ENCODE measurements at places on chromosomes 7 and 10.

DNA sequence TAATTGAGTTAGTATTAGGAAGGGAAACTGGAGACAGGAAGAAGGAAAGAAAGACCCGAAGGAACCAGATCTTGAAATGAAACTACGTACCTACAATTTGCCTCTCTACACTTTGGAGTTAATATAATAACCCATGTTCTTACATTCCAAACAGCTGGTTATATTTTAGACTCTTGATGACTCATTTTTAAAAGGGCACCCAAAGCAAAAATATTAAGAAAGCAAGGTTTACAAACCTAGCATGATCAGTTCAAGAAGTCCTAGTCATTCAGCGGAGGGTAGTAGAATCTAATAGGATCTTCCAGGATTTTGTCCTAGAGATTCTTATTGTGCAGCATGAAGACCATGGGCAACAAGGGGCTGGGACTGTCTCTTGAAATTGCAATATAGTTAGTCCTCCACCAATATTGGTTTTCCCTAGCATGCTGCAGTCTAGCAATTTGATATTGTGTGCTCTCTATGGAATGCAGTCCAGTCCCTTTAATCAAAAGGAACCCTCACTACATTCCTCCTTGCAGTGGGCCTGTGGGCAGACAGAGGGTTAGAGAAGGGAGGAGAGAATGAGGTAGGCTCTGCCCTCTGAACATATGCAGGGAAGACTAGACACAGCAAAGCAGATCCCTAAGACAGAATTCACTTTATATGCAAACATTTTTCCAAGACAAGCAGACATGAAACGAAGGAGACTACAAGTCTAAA, 230.3 kb downstream of the INHBA start:
- DNase-seq = no peak

DNA sequence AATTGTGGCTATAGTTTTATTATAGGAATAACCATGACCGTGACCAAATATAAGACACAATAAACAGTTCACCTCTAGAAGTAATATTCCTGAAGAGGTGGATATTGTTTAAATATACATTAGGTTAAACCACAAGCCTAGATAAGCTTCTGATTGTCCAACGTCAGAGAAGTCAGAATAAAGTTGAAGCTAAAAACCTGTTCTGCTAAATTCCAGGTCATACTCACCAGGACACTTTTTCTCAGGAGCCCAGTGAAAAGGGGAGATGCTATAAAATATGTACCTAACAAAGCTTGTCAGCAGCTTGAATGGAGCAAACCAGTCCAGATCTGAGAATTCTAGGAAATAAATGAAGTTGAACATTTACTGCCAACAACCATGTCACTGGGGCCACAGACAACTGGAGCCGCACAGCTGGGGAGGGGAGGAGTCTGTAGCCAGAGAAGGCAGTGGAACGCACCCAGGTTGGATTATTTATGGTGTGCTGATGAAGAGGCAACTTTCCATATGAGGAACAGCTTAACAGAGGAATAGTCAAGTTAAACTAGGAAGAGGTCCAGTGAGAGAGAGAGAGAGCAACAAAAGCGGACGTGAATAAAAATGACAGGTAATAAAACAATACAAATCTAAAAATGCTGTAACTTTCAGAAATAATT, 191.1 kb downstream of the ZNF438 start:
- DNase-seq = no peak

DNA sequence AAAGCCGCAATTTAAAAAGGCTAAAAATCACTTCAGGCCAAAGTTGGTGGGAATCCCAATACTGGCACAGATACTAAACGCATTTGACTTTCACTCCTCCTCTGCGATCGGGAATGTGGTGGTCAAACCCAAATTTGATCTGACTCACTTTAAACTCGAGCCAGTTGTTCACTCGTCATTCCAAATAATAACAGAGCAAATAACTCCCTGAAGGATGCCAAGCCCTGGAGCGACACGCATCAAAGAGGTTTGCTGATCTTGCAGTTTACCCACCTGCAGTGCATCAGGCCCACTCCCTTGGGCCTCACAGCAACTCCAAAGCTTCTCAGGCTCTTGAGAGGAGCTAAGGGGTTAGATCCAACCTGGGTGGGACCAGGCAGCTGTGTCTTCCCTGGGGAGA, 12.2 kb downstream of the PTN start:
- DNase-seq = no peak

GRCh38 chr7:24808518-24808917, 51.3 kb upstream of the GSDME start:
- DNase-seq = no peak

GRCh38 chr7:20383351-20383750, 52.7 kb downstream of the ITGB8 start:
- DNase-seq = no peak

DNA sequence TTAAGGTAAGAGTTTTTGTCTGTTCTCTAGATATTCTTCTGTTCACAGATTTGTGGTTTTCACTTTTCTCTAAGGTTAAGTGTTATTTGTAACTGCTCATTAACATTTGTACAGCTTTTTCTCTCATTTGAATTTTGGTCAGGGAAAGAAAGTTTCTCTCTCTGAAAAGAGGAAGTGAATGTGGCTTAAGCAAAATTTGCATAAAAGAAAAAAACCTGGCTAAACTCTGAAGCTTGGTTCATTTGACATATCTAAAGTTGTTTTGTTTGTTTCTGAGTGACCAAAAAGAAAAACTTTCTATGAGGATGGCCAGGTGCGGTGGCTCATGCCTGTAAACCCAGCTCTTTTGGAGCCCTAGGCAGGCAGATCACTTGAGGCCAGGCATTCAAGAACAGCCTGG, 22.0 kb upstream of the SLC26A4 start:
- no peak for DNase-seq

DNA sequence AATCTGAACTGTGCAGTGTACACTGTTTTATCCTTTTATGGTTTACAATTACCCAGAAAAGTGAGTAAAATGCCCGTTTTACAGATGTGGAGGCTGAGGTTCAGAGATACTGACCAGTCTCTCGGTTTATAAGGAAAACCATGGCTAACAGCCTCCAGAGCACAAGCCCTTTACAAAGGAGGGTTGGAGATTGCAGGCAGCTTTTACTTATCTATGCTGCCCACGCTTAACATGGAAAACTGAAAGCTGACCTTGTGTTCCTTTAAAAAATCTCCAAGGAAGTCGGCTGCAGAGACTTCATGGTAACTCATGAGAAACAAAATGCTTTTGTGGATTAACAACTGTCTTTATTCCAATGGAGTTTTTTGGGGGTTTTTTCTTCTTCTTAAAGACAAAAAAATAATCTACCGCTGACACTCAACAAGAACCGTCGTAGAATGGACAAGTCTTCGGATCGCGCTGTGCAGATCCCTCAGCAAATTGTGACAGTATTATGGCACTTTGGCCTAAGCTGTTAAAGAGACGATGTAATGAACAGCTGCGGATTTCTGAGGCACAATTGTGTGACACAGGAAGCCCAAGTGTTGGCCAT, 654 bp upstream of the SLF2 start:
- no peak for DNase-seq

DNA sequence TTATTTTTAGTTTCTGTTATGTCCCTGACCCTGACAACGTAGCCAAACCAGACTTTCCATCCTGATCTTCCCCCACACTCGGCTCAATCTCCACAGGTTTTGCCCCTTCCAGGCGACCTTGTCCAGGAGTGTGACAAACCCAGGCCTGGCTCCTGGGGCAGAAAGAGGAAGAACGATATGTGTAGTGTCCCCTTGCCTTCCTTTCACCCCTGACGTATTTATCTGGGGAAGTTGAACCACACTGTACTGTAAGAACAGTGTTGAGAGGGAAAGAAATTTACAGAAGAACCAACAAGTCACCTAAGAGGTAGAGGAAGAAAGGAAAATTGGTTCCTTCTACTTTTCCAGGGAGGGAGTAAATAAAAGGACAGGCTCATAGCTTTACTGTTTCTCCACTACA, 158.0 kb downstream of the VTI1A start:
- no peak for DNase-seq

- no peak for DNase-seq
These were observed 127.9 kb upstream of the SEM1 start for GRCh38 chr7:96837593-96837992.

- DNase-seq = no peak
These were observed 154.3 kb downstream of the PHF14 start for GRCh38 chr7:11127988-11128387.

DNA sequence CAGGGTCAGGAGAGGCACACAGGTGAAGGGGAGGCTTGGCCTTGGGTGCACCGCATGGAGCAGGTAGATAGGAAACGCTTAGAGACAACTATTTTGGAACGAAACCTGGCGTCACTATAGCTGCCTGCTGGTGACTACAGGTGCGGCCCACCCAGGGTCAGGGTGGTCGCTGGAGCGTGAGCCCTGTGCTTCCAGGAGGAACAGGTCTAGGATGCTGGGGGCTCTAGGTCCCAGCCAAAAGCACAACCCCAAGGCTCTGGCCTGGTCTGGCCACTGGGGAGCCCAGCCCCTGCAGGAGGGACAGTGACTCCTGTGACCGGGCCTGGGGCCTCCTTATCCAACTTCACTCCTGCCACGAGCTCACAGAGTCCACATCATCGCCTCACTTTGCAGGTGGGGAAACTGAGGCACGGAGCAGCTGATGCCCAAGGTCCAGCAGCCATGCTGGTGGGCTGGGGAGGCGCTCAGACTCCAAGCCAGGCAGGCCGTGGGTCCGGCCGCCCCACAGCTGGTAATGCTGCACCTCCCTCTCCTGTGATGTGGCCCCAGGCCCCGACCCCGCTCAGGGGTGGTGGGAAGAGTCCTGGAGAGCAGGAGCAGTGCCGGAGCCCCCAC, 9.0 kb downstream of the LFNG start:
- no peak for DNase-seq

GRCh38 chr10:124214610-124215375, 121.4 kb upstream of the CHST15 start:
- DNase-seq = no peak

GRCh38 chr7:150855476-150856302, 3.4 kb downstream of the AOC1 start:
- DNase-seq = no peak

- no peak for DNase-seq
These were observed 150.3 kb upstream of the FAM20C start for GRCh38 chr7:41917-42565.

DNA sequence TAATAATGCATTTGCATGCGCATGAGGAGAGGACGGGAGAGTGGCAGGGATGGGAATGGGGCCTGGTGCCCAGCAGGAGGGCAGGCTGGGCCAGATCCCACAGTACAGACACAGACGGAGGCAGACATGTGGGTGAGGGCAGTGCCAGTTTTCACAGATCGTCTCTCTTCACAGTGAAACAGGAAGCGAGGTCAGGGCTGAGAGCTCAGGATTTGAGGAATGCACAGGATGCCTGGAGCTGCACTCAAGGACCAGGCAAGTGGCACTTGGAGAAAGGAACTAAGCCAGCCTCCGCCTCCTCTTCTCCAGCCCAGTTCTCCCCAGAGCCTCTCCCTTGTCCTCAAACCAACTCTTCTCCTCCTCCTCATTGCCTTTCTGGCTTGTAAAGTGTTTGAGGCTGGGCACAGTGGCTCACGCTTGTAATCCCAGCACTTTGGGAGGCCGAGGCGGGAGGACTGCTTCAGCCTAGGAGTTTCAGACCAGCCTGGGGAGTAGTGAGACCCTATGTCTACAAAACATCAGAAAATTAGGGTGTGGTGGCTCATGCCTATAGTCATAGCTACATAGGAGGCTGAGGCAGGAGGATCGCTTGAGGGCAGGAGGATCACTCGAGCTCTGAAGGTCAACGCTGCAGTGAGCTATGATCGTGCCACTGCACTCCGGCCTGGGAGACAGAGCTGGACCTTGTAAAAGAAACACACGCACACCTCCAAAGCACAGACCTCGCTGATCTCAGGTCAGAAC, 115.2 kb downstream of the HIP1 start:
- DNase-seq = no peak

DNA sequence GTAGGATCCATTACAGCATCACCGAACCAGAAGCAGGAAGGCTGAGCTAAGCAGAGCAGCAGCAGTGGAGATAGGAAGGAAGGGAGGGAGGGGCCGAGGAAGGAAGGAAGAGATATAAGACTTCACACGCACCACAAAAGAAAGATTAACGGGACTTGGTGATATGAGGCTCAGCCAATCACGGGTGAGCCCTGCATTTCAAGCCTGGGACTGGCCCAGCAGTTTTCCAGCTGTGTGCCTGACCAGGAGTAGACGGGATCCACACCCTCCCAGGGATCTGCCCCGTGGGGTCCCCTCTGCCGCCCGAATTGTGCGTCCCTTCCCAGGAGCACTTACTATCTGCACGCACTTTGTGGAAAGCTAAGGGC, 16.2 kb downstream of the ATG9B start:
- no peak for DNase-seq

GRCh38 chr10:11206676-11207559, 189.2 kb downstream of the CELF2 start:
- no peak for DNase-seq

DNA sequence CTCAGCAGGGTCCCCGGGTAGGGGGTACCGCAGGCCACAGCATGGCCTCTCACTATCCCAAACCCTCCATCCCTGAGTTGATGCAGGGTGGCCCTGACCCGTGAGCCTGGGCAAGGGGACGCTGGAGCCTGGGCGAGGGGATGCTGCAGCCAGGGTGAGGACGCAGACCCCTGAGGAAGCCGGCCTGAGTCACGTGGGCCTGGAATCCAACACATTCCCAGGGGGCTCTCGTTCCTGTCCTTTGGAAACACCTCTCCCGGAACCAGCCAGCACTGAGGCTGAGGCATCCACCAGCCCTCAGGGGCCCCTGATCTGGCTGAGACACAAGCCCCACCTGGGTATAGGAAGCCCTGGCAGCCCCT, 61.5 kb upstream of the NKX6-2 start:
- no peak for DNase-seq

- DNase-seq = no peak
These were observed 621 bp upstream of the FAM133B start for GRCh38 chr7:92590711-92591310.

DNA sequence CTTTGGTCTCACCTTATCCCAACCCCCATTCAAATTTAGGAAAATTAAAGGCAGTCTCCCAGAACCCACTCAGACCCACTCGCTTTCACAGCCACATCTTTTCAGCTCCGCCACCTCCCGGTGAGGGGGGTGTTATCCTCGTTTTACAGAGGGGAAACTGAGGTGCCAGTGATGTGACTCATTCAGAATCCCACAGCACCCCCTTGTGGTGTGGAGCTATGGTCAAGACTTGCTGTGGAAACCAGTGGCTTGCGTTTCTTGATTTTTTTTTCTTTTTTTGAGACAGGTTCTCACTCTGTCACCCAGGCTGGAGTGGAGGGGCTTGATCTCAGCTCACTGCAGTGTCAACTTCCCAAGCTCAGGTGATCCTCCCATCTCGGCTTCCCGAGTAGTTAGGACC, 27.6 kb downstream of the SLC35G1 start:
- DNase-seq = no peak

DNA sequence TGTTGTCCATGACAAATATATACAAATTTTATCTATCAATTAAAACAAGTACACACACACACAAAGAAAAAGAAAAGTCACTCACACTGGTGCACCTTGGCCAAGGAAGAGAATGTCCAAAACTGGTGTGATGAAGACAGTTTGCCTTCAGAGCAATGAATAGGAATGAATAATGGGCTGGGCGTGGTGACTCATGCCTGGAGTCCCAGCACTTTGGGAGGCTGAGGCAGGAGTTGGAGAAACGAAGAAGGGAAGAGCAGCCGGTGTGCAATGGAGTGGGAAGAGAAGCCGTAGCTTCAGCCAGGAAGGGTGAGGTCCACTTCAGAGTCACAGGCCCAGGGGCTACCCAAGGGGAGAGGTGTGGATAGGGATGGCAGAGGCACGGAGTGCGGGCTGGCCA, 253.6 kb downstream of the CCSER2 start:
- no peak for DNase-seq

Measured in stimulated activated CD8-positive, alpha-beta memory T cell treated with anti-CD3 and anti-CD28 coated beads, Interleukin-4, amount 100 ng/mL, for 1 hour (primary cell).